ENCODE measurements at places on chromosomes 2 and 18. TPM values are rescaled to one million over a fixed set of nuclear protein-coding genes. Genes with fewer than 3 reads are reported as not detected.

Gene ST6GAL2
- 0.04 TPM for polyA plus RNA-seq

Gene DNAJB2
- 82.3 TPM for polyA plus RNA-seq

Gene ZAP70
- polyA plus RNA-seq, result 2.6 TPM

Gene CDH2
- polyA plus RNA-seq, result 2.9 TPM

Gene ARPC2
- 90.7 TPM for polyA plus RNA-seq

DNA sequence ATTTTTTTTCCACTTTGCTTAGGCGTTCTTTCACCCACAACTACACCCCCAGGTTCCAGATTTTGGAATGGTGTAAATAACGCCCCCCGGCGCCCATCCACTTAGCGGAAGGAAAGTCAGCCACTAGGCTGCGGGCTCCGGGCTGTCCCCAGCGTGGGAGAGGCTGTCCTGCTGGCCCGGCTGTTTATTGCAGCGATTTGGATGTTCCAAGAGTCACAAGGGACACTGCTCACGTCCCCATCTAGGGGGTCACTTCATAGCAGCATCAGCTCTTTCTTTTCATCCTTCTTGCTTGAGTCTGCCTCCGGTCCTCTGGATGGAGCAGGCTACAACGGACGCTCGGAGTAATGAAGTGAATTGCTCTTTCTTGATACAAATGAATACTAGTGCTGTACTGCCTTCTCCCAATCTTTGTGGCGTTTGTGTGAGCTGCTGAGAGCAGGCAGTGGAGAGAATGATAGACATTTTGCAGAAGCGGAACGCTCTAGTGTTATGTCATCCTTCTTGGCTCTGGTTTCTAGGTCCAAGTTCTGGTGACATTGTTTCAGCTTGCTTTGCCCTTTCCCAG lies 50.7 kb upstream of the PAIP2B start:
- H3K27me3 ChIP-seq, result peaks cover 5% of the 10 kb centered on the region
- no peak overlapping the region for H3K27ac ChIP-seq
- no peak for DNase-seq
- H3K4me1 ChIP-seq, result no peaks in the 10 kb centered on the region

- no peaks in the 10 kb centered on the region for H3K27me3 ChIP-seq
- no peaks in the 10 kb centered on the region for H3K4me1 ChIP-seq
- no peaks in the 10 kb centered on the region for H3K36me3 ChIP-seq
- H3K27ac ChIP-seq, result no peak overlapping the region
Measured at GRCh38 chr2:216463148-216463547, 35.5 kb upstream of the RPL37A start.

DNA sequence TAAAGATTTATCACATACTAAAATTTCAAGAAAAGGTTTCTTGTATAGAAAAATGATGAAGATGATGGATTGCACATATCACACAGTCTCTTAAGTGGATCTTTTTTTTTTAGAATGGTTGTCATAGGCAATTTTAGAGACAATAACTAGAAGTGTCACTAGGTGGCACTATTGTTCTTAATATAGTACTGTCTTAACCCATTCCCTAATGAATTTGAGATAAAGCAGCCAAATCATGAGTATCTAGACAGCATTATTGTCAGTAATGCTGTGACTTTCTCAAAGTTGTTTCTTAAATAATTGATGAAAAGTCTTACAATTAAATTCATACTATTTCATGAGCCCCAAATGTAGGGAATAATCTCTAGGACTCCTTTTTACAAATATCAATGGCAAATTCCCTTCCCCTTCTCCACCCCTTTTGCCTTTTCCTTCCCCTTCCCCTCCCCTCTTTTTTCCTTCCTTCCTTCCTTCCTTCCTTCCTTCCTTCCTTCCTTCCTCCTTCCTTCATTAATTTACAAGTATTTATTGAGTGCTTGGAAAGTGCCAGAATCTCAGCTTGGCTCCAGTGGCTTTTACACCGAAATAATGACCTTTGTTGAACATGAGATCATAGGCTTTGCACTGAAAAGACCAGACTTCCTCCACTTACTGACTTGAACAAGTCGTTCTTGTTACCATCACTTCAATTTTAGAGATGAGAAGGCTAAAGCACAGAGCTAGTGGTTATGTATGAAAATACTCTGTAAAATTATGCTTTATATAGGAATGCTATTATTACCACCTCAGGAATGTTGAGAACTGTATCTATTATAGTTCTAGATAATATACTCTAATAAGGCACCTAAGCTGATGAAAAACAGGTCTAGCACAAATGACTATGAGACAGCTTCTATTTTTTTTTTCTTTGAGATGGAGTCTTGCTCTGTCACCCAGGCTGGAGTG lies 19.8 kb downstream of the MYL12B start:
- H3K36me3 ChIP-seq, result peaks cover 20% of the 10 kb centered on the region
- no peaks in the 10 kb centered on the region for H3K27me3 ChIP-seq
- DNase-seq, result no peak
- H3K27ac ChIP-seq, result no peak overlapping the region
- H3K4me3 ChIP-seq, result no peak overlapping the region

- peaks cover 10% of the 10 kb centered on the region for H3K36me3 ChIP-seq
- H3K4me3 ChIP-seq, result no peak overlapping the region
- H3K27ac ChIP-seq, result no peak overlapping the region
- no peaks in the 10 kb centered on the region for H3K27me3 ChIP-seq
Measured at GRCh38 chr2:86047575-86048382, 57.9 kb downstream of the POLR1A start.

GRCh38 chr2:183093857-183094657 lies 15.5 kb downstream of the DUSP19 start:
- no peak for DNase-seq
- H3K4me1 ChIP-seq, result no peaks in the 10 kb centered on the region
- no peak overlapping the region for H3K27ac ChIP-seq
- H3K4me3 ChIP-seq, result no peak overlapping the region
- H3K27me3 ChIP-seq, result no peaks in the 10 kb centered on the region

DNA sequence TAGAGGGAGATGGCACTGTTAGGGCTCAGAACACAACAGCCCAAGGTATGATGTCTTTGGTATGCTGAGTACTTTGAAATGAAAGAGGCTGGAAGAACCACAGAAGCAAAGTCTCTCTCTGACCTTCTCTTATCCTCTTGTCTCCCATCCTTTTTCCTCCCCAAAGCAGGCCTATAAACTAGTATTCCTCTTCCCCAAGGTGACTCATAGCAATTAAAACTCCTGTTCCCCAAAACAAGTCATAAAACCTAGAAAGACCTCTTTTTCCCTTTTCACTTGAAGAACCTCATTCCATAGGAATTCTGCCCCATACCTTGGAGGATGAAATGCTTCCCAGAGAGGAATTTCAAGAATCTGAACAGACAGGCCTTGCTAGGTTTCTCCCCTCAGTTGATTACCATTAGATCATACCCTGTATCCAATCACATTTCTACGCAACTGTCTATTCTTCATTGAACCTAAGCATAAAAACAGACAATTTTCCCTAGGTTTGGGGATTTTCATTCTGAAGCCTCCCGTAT lies 25.7 kb downstream of the MDH1 start:
- no peak overlapping the region for H3K4me3 ChIP-seq
- no peaks in the 10 kb centered on the region for H3K36me3 ChIP-seq
- peak overlapping the region; percentile 17 for H3K27ac ChIP-seq

DNA sequence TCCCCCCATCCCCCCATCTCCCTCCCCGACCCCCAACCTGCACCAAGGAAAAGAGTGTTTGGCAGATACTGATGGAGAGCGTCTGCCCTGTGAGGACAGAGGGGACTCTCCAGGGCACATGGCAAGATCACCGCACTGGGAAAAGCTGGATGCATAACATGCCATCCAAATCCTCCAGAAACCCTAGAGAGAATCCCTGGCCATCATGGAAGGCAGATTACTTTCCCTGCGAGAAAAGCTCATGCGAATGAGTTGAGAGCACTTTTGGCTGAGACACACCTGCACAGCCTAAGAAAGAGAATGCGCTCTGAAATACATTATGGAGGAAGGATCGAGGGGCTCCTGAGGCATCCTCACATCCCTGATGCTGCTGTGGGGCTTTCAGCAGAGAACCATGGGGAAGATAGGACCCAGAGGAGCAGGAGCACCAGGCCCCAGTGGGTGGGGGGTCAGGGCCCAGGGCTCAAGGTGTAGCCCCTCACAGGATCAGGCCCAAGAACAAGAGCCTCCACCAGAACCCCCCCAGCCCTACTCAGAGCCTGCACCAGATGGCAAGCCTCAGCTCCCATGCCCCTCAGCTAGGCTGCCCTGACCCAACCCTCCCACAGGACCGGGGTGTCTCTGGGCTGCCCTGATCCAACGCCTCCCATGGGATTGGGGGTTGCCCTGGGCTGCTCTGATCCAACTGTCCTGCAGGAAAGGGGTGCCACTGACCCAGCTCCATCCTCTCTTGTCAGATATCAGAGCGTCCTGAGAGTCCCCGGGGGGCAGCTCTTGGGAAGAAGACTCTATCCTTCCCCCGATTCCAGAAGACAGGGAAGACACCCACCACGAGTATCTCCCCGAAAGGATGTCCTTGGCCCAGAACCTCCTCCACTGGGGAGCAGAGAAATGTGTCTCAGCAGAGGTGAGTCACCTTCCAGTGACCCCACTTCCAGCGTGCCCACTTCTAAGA lies 153.4 kb downstream of the NDUFA10 start:
- no peak overlapping the region for H3K27ac ChIP-seq
- H3K4me3 ChIP-seq, result no peak overlapping the region
- no peaks in the 10 kb centered on the region for H3K36me3 ChIP-seq
- no peaks in the 10 kb centered on the region for H3K27me3 ChIP-seq
- no peak for DNase-seq

DNA sequence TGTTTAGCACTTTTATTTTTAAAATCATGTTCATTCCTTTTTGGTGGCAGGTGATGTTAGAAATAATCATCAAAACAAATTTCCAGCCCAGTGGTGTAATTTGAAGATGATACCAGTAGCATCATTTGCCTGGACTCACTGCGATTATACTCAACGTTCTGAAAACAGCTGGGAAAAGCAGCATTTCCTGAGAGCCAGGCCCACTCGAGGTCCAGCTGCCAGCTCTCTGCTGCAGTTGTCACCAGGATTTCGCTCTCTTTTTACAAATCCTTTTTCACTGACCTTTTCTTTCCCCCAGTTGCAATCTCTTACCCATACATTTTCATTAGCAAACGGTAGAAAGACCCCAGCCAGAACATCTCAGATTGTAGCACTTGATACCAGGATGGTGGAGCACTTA lies 110.6 kb upstream of the LYPD1 start:
- H3K4me3 ChIP-seq, result no peak overlapping the region
- H3K27ac ChIP-seq, result no peak overlapping the region
- DNase-seq, result no peak
- H3K36me3 ChIP-seq, result no peaks in the 10 kb centered on the region
- H3K4me1 ChIP-seq, result no peaks in the 10 kb centered on the region
- H3K27me3 ChIP-seq, result no peaks in the 10 kb centered on the region

DNA sequence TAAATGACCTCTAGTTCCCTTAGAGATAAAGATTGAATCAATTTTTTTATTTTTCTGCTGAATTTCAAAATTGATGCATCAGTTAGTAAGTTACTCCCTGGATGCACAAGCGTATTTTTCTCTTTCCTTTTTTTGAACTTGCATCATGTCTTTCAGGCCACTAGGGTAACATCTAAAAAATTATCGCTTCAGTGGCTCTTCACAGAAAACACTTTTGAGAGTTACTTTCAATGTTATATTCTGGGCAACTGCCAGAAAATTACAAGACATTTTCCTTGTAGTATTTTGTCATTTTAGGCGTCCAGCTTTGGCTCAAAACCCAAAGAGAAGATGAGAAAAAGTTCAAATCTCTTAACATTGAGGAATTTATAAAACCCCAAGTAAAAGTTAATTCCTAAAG lies 59.8 kb downstream of the DSEL start:
- H3K4me1 ChIP-seq, result no peaks in the 10 kb centered on the region
- H3K4me3 ChIP-seq, result no peak overlapping the region
- H3K36me3 ChIP-seq, result no peaks in the 10 kb centered on the region
- DNase-seq, result no peak

DNA sequence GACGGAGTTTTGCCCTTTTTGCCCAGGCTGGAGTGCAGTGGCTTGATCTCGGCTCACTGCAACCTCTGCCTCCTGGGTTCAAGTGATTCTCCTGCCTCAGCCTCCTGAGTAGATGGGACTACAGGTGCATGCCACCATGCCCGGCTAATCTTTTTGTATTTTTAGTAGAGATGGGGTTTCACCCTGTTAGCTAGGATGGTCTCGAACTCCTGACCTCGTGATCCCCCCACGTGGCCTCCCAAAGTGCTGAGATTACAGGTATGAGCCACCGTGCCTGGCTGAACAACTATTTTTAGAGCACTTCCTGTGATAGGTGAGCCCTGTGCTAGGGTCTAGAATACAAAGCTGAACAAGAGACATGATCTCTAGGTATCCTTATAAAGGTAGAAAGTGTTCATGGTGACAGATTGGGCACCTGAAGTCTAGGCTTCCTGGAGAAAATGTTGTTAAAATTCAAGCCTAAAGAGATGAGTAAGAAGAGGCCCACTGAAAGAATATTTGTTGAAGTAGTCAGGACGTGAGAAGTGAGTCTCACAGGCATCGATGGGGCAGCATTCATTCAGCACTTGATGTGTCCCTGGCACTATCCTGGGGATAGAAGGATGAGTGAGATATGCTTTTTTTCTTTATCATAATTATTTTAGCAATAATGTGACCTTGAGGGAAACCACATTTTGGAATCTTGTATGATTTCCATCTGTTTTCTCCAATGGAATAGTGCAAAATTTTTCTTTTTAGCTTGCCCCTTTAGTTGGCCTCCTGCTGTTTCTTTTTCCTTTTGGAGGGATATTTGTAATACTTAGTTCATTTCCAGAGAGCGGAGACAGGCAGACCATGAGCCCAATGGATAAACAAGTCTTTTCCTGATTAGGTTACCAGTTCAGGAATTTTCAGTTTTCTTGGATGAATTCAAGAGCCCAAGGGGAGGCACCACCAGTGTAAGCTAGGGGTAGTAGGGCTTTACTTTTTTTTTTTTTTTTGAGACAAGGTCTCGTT lies 5.1 kb downstream of the ZNF236 start:
- no peak overlapping the region for H3K27ac ChIP-seq
- DNase-seq, result no peak
- H3K4me1 ChIP-seq, result no peaks in the 10 kb centered on the region
- H3K27me3 ChIP-seq, result no peaks in the 10 kb centered on the region
- H3K4me3 ChIP-seq, result no peak overlapping the region
- H3K36me3 ChIP-seq, result no peaks in the 10 kb centered on the region

DNA sequence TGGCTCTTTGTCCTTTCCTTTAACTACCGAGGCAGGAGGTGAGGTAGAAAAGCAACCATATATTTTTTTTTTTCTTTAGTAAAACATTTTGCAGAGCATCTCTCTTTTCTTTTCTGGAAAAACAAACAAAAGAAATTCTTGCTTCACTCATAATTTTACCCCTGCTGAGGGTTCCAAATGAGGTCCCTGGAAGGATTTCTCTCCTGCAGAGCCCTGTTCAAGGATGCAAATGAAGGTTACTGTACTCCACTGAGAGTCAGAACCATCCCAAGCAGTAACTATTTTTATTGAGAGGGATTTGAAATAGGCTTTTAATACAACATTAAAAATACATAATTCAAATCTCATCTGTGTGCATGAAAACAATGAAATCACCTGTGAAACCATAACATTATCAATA lies 19.5 kb upstream of the MYO1B start:
- H3K27ac ChIP-seq, result no peak overlapping the region
- no peak for DNase-seq
- H3K36me3 ChIP-seq, result no peaks in the 10 kb centered on the region
- no peak overlapping the region for H3K4me3 ChIP-seq
